T-helper 1 cell (primary cell): ENCODE measurements at places on chromosomes 12 and 14.

DNA sequence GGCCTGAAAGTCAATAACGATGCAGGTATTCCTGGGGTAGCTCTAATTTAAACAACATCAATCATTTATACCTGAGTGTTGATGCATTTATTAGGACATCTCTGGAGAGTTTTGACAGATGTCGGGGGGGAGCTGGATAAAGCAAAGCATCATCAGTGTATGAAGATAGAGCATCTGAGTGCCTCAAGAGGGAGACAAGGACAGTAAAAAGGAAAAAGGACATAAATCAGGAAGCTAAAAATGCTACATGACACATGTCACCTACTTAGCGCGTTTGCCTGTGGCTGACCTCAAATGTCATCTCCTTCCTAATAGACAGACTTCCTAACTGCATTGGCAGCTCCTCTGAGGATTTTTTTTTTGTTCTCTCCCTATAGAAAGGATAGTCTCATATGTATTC is 259.5 kb upstream of the PKP2 start:
- DNase-seq: no peak

DNA sequence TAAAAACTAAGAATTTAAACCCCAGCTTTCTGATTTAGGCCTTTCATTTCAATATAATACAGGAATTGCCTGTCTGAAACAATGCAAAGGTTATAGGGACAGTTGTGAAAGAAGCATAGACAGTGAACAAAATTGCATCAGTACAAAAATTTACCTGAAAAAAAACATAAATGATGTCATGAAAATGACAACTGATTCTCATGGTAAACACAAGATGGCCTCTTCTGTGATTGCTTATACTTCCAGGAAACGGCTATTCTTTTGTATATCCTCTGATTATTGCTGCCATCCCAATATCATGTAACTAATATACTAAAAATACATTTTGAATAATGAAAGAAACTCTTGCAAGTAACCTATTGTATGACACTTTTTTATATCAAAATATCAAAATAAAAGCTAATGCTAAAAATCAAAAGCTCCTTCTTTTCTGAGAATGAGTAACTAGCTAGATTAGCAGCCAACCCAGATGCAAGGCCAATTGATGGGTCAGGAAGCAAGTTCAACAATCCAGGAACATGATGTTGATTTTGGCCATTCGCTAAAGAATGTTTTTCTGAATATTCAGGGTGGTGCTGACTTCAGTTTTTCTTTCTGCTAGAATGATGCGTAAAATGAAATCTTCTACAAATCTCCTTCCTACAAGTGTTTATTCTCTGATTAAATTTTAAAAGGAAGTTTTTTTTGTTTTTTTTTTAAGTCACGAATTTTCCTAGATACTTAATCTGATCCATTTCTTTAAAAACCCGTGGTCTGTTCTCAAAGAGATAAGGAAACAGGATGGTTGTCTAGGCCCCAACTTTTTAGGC is 83.6 kb downstream of the ALX1 start:
- no peak for DNase-seq

GRCh38 chr12:125688223-125688622 is 623.0 kb downstream of the AACS start:
- no peak for DNase-seq

GRCh38 chr14:23173796-23174195 is 9.7 kb downstream of the SLC7A8 start:
- no peak for DNase-seq

GRCh38 chr12:1758376-1758775 is 62.0 kb upstream of the LRTM2 start:
- DNase-seq: no peak

- DNase-seq: no peak
These were observed 75.9 kb downstream of the LIN7A start for GRCh38 chr12:80861641-80862378.

DNA sequence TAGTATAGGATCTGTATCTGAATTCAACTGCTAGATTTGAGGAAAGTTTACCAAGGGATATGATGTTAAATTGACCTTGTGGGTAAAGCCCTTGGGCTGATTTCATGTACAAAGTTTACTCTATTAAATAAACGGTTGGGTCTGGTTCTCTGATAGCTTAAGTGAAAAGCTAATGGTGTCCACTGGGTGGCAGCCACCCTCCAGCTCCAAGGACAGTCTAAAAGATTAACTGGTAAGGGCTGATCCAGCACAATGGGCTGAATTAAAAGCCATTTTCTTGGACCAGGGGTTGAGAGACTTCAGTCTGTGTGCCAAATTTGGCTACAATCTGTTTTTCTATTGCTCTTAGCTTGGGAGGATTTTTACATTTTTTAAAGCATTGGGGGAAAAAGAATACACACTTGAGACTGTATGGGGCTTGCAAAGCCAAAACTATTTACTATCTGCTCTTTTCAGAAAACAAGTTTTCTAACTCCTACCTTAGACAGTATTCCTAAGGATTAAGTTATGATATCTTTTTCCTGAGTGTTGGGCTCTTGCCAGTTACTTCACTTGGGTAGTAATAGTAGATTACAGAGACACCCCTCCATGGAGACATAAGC is 116.5 kb downstream of the GPHN start:
- peak; percentile 13 for DNase-seq

DNA sequence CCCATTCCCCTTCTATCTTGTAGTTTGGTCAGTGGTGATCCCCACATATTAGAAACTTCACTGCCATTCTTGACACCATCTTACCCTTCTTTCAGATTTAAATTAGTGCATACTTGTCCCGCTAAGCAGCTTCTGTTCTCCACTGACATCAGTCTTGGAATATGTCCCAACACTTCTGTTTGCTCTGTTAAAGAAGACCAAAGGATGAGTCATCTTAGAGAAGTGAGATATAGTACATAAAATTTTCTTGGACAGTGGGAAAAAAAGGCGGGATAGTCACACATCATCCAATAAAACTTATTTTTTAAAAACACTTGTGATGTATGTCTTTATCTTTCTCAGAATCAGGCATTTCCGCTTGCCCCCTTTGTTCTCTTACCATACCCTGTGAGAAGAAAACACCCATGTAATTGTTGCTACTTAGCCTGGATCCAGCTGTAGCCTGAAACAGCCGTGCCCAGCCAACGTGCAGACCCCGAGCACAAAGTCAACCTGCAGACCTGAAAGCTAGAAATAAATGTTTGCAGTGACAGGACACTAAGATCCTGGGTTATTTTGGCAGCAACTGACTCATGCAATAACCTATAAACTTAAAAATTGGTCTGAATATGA is 100.1 kb upstream of the PDE3A start:
- no peak for DNase-seq

DNA sequence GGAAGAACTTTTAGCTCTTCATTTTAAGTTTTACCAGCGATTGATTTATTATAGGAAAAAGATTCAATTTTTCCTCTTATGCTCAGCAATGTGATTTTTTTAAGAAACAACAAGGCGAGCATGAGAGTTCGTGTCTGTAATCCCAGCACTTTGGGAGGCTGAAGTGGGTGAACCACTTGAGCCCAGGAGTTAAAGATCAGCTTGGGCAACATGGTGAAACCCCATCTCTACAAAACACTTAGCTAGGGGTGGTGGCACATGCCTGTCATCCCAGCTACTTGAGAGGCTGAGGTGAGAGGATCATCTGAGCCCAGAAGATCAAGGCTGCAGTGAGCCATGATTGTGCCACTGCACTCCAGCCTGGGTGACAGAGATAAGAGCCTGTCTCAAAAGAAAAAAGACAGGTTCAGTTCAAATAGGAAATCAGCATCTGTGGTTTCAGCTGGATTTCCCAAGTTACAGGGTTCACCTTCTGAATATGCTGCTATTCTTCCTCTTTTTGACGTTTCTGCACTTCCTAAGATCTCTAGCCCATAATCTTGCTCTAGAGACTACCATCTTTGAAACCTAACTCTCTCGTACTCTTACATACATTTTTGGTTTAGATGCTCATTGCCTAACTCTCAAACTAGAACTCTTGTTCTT is 274.7 kb downstream of the SEC23A start:
- no peak for DNase-seq

- DNase-seq: no peak
These were observed 41.2 kb upstream of the MED13L start for GRCh38 chr12:116318576-116319232.

GRCh38 chr12:53735556-53735955 is 8.3 kb upstream of the CALCOCO1 start:
- no peak for DNase-seq

DNA sequence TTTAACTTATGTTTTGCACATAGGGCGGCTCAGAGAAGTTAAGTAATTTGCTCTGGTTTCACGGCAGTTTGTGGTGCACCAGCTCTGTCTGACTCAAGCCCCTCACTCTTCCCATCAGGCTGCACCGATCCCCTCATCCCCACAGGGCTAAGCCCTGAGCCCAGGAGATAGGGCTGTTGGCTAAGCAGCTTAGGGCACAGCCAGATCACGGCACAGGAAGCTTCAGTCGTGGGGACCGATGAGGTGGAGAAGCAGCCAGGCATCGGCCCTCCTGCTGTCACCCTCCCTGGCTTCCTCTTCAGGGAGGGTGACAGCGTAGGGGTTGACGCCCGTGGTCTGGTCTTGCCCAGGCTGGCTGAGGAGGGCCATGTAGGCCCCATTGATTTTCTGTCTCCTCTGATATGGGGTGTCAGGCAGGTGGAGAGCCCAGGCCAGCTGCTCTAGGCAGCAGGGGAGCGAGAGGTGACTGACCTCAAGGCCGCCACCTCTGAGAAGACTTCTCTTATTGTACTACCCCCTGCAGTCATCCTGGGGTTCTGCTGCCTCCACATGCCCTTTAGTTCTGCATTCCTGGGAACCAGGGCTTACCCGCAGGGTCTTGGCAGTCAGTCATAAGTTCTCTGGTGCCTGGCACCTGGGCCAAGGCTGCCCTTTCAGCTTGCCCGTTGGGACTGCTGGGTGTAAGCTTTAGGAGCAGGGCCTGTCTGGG is 166.4 kb downstream of the TSPAN9 start:
- DNase-seq: no peak

- DNase-seq: no peak
These were observed 12.5 kb downstream of the SYT10 start for GRCh38 chr12:33427071-33427470.

GRCh38 chr14:22561661-22562579 is 27.1 kb downstream of the DAD1 start:
- peak; percentile 85 for DNase-seq

GRCh38 chr14:71478542-71478941 is 453.7 kb upstream of the RGS6 start:
- no peak for DNase-seq

DNA sequence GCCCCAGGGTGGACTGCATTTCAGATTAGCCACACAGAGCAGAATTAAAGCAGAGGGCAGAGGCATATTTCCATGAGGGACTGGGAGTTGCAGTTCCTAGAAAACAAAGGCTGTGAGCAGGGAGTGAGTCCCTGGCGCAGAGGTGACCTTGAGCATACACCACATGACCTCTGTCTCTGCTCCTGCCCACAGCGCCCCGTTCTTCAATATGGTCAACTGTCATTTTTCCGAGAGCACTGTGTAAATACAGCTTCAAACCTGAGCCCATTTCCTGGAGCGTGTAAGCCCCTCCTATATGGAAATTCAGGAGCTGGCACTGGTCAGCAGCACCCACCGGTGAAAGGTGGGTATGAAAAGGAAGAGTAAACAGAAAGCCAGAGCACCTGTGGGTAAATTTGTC is 192.2 kb upstream of the PELI2 start:
- no peak for DNase-seq

GRCh38 chr14:35365130-35366055 is 39.2 kb downstream of the NFKBIA start:
- no peak for DNase-seq

- no peak for DNase-seq
These were observed 241.3 kb upstream of the DAAM1 start for GRCh38 chr14:58947156-58947555.

DNA sequence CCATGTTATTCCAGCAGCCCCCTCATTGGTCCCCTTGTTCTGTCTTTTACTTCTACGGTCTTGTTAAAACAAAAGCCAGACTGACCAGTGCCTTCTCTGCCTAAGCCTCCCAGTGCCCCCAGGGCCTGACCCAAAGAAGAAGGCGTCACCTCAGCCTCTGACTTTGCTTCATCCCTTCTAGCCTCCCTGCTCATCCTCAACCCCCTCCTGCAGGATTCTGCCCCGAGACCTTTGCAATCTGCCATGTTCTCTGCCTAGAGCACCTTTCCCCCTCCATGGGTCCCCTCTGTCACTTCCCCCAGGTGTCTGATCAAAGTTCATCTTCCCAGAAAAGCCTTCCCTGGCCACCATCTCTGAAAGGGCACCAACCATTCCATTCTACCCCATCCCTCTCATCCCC is 7.9 kb upstream of the RBM19 start:
- DNase-seq: no peak

- DNase-seq: no peak
These were observed 15.2 kb downstream of the JAG2 start for GRCh38 chr14:105153331-105153731.

- DNase-seq: no peak
These were observed 412 bp upstream of the SNW1 start for GRCh38 chr14:77761205-77761931.

DNA sequence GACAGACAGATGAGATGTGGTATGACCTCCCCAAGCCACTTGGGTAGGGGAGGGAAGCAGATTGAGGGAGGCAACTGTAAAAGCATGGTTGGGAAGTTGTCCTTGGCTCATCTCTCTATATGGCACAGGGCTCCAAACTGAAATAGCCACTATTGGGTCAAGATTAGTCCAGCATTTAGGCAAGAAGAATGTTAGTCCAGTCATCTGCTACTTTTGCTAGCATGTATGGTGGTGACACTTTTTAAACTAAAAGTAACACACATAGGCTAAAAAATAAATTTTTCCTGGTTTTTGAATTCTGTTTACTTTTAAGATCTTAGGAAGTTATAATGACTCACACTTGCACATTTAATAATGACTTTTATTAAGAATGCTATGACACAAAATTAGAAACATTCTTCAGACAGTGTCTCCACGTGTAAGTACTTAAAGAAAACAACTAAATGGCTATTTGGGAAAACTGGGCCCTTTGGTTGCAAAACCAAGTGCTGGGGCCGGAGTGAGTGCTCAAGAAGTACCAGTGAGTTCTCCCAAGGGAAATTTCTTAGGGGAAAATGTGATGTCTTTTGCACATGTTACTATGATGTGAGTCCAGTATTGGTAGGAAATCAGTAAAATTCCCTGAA is 179.1 kb upstream of the HIF1A start:
- no peak for DNase-seq

DNA sequence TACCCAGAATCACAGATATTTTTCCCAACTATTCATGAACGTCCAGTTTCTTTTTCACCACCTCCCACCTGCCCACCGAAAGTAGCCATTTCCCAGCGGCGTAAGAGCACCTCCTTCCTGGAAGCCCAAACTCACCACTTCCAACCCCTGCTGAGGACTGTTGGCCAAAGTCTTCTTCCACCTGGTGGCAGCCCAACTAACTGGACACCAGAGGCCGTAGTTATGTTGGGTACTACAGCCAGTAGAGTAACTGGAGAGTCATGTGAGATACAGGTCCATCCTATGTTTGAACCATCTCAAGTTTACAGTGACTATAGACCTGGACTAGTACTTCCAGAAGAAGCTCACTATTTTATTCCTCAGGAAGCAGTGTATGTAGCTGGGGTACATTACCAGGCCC is 81.6 kb downstream of the RAD52 start:
- DNase-seq: no peak
